ENCODE measurements at places on chromosomes 3 and 15. TPM values are rescaled to one million over a fixed set of nuclear protein-coding genes. Genes with fewer than 3 reads are reported as not detected.

The RCCD1 gene
- total RNA-seq, result 19.3 TPM

The TRPM1 gene
- total RNA-seq, result not detected

The SPSB4 gene
- not detected for total RNA-seq

The WNT7A gene
- not detected for total RNA-seq

The DLEC1 gene
- 0.10 TPM for total RNA-seq

The NBEAL2 gene
- 79.8 TPM for total RNA-seq

The FES gene
- 27.4 TPM for total RNA-seq

The SLC6A1 gene
- not detected for total RNA-seq

Measured in activated B cell treated with CpG ODN at 0.5 μM for 24 hours (primary cell).